Skin of body (tissue), 3 donors: ENCODE measurements at places on chromosomes 12 and 14.

DNA sequence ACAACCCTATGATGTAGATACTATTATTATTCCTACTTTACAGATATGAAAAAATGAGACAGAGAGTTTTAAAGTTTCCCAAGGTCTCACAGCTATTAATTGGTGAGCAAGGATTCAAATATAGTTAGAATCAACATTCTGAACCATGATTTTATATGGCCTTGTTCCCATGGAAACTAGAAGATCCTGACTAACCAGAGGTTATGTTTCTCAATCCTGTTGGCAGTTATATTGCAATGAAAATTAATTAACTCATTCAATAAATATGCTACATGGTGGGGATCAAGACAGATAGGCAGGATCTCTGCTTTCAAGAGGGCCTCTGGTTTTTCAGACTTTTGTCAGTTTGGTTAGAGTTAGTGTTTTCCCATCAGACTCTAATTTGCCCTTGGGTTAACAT is 9.3 kb upstream of the FUT8 start:
- no peak for DNase-seq

DNA sequence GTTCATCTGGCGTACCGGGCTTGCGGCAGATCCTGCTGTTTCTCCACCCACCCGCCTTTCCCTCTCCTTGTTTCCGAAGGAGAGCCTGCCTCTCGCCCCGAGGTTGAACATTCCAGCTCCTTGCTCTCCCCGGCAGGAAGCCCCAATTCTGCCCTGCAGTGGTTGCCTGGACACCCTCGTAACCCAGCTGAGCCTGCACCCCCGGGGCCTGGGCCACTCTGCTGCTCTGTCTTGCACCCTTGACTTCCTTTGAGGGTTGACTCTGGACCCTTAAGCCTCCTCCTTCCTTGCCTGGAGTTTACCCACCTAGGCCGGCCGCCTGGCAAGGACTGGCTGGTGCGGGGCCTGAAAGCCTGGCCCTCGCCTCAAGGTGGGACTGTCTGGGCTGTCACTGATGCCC is 25.8 kb upstream of the NCOR2 start:
- DNase-seq, result no peak

DNA sequence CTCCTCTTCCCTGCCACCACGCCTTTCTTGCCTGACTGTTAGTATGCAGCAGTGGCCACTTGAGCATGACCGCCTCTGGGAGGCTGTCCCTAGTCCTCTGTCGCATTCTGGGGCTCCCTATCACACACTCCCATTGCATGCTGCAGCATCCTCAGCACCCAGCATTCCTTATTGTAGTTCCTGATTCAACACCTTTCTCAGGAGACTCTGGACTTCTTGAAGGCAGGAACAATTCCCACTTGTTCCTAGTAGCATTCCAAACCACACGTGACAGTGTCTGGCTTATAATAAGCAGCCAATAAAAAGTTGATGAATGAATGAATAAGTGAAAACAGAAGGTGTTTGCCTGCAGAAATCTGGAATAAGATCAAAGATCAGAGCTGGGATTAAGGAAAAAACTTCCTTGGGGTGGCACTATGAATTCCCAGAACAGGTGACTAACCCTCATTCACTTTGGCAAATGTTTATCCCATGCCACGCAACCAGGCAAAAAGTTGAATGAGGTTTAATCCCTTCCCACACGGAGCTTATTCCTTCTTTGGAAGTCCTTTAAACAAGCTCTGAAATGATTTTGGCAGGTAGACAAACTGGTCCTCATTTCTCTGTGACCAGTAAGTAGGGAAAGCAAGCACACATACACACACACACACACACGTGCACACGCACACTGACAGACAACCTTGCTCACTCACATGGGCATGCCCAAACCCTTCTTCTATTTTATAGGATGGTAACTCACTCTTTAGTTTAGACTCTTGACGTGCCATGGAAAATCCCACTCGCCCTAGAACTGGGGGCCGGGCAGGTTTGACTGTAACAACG is 26.5 kb downstream of the NTF3 start:
- no peak for DNase-seq

DNA sequence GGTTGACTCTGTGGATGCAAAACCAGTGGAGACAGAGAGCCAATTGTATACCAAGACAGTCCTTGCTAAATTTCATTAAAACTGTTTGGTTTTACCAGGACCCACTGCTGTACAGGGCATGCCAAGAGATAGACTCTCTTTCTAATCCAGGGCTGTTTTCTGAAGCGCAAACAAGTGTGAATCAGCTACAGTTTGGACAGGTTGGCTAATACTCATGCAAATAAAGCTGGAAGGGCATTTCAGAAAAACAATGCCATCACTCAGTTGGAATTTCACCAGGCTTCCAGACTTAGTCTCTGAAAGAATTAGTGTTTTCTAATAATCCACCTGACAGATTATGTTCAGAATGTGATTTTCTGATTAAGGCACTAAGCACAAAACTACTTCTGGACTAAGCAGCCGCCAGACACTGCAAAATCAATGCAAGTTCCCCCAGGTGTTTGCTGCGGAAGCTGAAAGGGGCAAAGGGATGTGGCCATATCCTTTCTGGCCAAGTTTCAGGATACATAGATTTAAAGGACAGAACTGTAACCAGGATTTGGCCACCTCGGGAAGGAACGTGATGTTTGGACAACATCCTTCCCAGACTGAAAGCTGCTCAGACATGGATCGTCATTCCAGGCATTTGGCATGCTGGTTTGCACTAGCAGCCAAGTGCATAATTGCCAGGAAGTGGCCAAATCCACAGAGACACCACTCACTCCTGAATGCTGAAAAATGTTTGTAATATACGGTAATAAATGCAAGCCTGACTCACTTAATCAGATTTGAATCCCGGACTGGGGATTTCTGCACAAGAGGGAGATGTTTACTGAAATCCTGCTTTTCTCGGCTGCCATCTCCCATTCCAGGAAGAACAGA is 32.0 kb upstream of the CDKN3 start:
- peak; percentile 65 for DNase-seq

- peak; percentile 54 for DNase-seq
These were observed 972 bp downstream of the SAMD4A start for GRCh38 chr14:54567639-54568561.

- no peak for DNase-seq
These were observed 116.7 kb upstream of the MYL2 start for GRCh38 chr12:111037047-111037446.

DNA sequence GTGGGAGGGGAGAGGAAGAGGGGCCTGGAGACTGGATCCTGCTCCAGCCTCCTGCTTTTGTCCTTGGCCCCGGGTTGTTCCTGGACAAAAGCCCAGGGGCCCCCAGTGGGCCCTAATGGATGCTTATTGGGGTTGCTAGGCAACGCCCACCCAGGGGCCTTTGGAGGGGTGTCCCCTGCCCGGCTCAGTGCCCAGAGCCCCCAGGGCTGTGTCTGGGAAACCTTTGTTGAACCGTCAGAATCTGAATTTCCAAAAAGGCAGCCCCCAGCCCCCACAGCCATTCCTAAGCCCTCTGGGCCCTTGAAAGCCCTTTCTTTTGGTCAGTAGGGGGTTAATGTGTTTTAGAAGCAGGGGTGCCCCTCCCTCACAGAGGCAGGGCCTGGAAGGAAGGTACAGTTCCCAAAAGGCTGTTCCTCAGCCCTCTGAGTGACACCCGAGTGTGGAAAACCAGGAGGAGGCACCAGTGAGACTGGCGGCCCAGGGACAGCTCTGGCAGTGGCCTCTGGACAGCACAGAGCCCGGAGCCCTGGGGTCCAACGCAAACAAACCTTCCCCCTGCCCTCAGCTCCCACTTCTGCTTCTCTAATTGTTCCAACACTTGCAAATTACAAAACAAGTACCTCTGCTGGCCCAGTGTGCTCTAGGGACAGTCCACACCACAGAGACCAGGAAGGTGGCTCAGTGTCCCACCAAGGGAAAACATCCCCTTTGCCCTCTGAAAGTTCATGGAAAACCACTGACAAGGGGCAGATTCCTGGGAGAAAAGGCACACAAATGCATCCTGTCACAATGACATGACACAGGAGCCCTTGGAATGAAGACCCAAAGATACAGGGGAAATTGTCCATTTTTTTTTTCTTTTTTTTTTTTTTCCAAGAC is 19.4 kb downstream of the HHIPL1 start:
- DNase-seq, result no peak

GRCh38 chr12:12032851-12033797 is 37.6 kb upstream of the BCL2L14 start:
- peak; percentile 76 for DNase-seq

- no peak for DNase-seq
These were observed 57.2 kb downstream of the PIWIL1 start for GRCh38 chr12:130394906-130395305.

DNA sequence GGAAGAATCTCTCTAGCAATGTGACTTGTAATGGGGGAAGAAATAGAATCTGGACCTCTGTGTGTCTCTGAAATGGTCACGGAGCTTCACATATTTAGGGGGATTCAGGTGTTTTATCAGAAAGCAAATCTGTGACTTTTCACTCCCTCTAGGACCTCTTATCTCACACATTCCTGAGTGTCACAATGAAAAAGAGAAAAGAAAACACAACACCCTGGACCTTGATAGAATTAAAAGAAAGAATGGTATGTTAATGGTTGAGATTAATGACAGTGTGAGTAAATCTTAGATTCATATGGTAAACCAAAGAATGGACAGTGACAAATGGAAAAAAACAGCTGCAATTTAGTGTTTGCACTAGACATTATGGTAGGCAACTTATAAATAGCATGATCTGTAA is 68.5 kb downstream of the PKP2 start:
- no peak for DNase-seq

DNA sequence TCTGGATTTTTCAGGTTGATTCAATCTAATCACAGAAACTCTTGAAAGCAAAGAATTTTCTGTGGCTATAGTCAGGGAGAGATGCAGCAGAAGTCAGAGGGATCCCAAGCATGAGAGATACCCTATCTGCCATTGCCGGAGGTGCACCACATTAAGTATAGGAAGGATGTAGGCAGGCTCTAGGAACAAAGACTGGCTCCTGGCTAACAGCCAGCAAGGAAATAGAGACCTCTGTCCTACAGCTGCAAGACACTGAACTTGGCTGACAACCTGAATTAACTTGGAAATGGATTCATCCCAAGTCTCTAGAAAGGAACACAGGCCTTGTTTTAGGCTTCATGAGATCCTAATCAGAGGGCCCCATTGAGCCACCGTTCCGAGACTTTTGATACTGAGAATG is 364.9 kb upstream of the FLRT2 start:
- DNase-seq, result no peak

DNA sequence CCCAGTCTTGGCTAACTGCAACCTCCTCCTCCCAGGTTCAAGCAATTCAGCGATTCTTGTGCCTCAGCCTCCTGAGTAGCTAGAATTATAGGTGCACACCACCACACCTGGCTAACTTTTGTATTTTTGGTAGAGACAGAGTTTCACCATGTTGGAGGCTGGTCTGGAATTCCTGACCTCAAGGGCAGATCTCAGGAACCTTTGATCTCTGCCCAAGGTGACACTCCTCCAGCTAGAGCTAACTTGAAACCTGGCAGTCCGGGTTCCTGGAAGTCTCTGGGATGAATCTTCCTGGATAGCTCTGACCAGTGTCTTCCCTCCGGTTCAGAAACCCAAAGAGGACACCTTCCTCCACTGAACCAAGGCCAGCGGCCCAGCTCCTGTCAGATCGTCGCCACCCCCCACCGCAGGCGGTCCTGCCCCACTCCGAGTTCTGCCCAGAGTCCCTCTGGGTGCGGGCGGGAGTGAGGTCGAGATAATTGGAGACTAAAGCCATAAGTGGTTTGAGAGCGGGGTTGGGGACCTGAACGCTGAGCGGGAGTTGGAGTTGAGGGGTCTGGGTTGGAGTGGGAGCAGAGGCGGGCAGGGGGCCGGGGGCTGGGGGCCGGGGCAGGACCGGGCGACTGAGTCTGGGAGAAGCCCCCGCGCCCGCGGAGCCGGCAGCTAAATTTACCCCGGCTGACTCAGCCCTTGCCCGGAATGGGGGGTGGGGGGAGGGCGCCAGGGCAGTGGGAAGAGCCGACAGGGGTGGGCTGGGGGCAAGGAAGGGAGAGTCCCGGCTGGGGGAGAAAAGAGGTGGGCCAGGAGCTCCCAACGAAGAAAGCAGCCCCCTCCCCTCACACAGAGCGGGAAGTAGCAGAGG is 4.7 kb downstream of the DDN start:
- no peak for DNase-seq

DNA sequence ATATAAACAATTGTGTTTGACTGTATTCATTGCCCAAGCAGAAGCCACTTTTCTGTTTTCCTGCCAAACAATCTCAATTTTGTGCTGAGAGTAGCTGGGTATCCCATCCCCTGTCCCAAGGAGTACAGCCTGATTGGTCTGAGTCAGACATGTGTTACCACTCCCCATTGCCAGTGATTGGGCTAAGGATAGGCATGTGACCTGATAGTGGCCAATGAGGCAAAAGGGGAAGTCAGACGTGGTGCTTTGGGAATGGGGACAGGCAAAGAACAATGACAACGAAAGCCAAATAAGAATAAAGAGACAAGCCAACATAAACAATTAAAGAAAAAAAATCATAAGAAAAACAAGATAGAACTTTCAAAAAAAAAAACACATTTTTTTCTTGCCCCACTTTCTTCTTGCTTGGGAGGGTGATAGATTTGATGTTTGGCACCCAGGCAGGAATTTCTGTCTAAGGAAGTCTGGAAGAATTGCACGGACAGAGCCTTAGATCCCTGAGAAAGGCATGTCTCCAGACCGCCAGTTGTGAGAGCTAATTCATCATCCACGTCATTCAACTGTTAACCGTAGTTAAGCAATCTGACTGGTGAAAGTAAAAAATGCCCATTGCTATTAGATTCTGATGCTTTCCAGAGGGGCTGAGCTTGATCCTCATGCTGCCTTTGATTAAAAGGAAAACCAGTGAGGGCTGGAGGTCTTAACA is 626.6 kb upstream of the TMEM132C start:
- DNase-seq, result no peak

- no peak for DNase-seq
These were observed 31.9 kb downstream of the MMAB start for GRCh38 chr12:109541413-109541726.

DNA sequence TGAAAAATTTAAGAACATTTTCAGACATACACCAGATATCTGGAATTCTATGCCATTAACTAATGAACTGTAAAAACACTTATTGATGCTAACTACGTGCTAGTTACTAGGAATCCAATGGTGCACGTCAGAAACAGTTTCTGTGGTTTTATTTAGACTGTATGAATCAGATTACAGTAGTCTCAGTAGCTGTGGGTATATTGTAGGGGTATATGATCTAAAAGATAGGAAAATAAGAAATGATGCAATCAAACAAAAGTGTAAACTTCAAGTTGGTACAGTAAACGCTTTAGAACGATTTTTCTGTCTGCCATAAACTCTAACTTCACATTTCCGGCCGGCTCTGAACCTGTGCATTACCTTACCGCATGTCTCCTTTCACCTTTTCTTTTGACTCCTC is 2.3 kb downstream of the ABCC9 start:
- no peak for DNase-seq

GRCh38 chr14:35506461-35506860 is 27.5 kb upstream of the INSM2 start:
- no peak for DNase-seq

DNA sequence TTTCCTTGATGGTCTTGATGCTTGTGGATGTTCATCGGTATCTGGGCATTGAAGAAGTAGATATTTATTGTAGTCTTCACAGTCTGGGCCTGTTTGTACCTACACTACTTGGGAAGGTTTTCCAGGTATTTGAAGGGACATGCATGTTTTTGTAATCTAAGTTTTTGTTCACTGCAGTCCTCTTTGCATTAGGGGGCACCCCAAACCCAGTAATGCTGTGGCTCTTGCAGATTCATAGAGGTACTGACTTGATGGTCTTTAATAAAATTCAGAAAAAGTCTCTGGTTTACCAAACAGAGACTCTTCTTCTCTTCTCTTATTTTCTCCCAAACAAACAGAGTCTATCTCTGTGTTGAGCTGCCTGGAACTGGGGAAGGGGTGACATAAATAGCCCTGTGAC is 150.9 kb upstream of the SLC16A7 start:
- DNase-seq, result no peak

- DNase-seq, result no peak
These were observed 196.5 kb downstream of the NOVA1 start for GRCh38 chr14:26401179-26401968.
